Small intestine (tissue), 16 donors: ENCODE measurements at places on chromosomes 7 and 10.

GRCh38 chr7:27940341-27940740 lies 200.4 kb downstream of the TAX1BP1 start:
- DNase-seq = no peak

- DNase-seq = no peak
Measured at GRCh38 chr7:109552017-109552416, 982.3 kb downstream of the DNAJB9 start.

DNA sequence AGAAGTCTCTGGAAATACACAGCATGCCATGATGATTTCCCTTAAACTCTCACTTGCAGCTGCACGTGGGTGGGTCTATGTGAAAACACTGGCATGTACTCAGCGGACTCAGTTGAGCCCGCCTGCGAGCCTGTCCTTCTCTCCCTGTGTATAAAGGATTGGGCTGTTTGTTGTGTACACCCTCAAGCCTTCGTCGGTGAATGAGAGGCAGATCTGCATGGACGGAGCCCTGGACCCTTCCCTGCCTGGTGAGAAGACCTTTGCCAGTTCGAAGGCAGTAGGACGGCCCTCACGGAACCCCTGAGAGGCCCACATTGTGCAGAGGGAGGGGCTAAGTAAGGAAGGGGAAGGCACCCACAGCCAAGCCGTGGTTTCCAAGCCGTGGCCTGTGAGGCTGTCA lies 121.2 kb downstream of the WDFY4 start:
- DNase-seq = peak; percentile 16

- no peak for DNase-seq
Measured at GRCh38 chr10:71627230-71627939, 92.2 kb downstream of the C10orf105 start.

- DNase-seq = peak; percentile 94
Measured at GRCh38 chr10:63707254-63707910, 186.2 kb downstream of the REEP3 start.

GRCh38 chr7:42262964-42263363 lies 26.0 kb upstream of the GLI3 start:
- DNase-seq = no peak

- no peak for DNase-seq
Measured at GRCh38 chr7:143360788-143361551, 1.5 kb downstream of the FAM131B start.

GRCh38 chr10:89685936-89686335 lies 15.5 kb upstream of the KIF20B start:
- no peak for DNase-seq

GRCh38 chr10:101291331-101292193 lies 62.3 kb upstream of the LBX1 start:
- DNase-seq = peak; percentile 48
